ENCODE measurements at places on chromosomes 1 and 21. TPM values are rescaled to one million over a fixed set of nuclear protein-coding genes. Genes with fewer than 3 reads are reported as not detected.

The SLC44A3 gene
- not detected for polyA plus RNA-seq

The CLCA4 gene
- polyA plus RNA-seq: not detected

The F3 gene
- polyA plus RNA-seq: not detected

The TMEM61 gene
- polyA plus RNA-seq: not detected

The PGBD5 gene
- polyA plus RNA-seq: not detected

The MOB3C gene
- polyA plus RNA-seq: 6.8 TPM

The MYOC gene
- polyA plus RNA-seq: not detected

The GBP6 gene
- polyA plus RNA-seq: 0.17 TPM

The NCDN gene
- 8.9 TPM for polyA plus RNA-seq

DNA sequence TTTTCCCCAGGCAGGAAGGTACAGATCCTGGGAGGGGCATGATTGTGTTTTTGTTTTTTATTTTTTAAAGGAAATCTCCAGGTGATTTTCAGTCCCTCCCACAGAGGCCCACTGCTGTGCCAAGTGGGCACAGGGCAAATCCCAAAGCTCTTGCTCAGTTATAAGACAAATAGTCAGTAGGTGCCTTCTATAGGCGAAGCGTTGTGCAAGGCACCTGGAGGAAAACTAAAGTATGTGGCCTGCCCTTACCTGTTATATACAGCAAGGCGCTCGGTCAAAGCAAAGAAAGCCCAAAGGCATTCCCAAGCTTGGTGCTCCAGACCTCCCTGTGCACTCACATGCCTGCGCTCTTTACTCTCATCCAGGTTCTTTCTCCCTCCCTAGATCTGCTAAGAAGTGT, 81.0 kb downstream of the KCNJ15 start:
- no peak overlapping the region for H3K27ac ChIP-seq
- H3K4me1 ChIP-seq: no peaks in the 10 kb centered on the region
- peaks cover 2% of the 10 kb centered on the region for H3K27me3 ChIP-seq
- no peak overlapping the region for H3K4me3 ChIP-seq

- H3K27me3 ChIP-seq: peaks cover 2% of the 10 kb centered on the region
- H3K36me3 ChIP-seq: no peaks in the 10 kb centered on the region
- no peak overlapping the region for H3K4me3 ChIP-seq
Observed at GRCh38 chr1:76625886-76626678, 241.2 kb upstream of the ST6GALNAC5 start.

DNA sequence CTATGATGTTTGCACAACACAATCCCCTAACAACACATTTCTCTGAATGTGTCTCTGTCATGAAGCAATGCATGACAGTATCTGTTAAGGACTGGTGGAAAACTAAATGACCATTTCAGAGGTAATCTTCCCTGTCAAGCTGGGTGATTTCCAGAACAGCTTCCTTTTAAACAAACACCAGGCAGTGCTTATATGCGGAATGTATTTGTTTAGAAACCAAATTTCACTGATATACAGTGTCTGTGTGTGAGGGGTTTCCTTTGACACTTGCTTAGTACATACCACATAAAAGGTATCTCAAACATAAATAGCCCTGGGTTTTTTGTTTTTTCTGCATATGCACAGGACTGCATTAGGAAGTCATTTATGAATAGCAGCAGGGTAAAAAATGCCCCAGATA, 95.6 kb downstream of the TGFBR3 start:
- H3K4me3 ChIP-seq: peak overlapping the region; percentile 45
- H3K27me3 ChIP-seq: peaks cover 11% of the 10 kb centered on the region
- peaks cover 33% of the 10 kb centered on the region for H3K36me3 ChIP-seq
- H3K27ac ChIP-seq: peak overlapping the region; percentile 50
- no peak for DNase-seq
- H3K4me1 ChIP-seq: peaks cover 90% of the 10 kb centered on the region

GRCh38 chr1:119331190-119331515, 37.4 kb upstream of the HAO2 start:
- no peak overlapping the region for H3K4me3 ChIP-seq
- H3K27me3 ChIP-seq: no peaks in the 10 kb centered on the region
- no peaks in the 10 kb centered on the region for H3K36me3 ChIP-seq
- no peak for DNase-seq
- peaks cover 15% of the 10 kb centered on the region for H3K4me1 ChIP-seq

- no peak overlapping the region for H3K27ac ChIP-seq
- no peaks in the 10 kb centered on the region for H3K36me3 ChIP-seq
- H3K27me3 ChIP-seq: no peaks in the 10 kb centered on the region
- no peaks in the 10 kb centered on the region for H3K4me1 ChIP-seq
- DNase-seq: no peak
Observed at GRCh38 chr1:200751717-200752116, 13.0 kb downstream of the CAMSAP2 start.

DNA sequence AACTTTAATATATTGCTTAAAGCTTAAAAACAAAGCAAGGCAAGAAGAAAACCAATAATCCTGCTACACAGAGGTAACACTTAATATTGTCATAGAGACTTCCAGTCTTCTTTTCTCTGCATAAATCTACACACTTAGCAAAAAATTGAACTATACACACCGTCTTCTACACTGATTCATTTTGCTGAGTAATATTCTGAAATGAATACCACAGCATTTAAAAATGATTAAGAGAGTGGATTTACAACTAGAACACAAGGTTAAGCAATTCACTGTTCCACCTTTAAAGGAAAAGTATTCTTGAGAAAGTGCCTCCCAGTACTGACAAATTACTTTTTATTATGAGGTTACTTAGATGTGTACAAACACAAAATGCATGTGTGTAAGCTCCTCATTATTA, 22.2 kb upstream of the ITPKB start:
- H3K4me3 ChIP-seq: no peak overlapping the region
- peaks cover 4% of the 10 kb centered on the region for H3K27me3 ChIP-seq
- DNase-seq: no peak
- H3K27ac ChIP-seq: no peak overlapping the region
- H3K36me3 ChIP-seq: no peaks in the 10 kb centered on the region

DNA sequence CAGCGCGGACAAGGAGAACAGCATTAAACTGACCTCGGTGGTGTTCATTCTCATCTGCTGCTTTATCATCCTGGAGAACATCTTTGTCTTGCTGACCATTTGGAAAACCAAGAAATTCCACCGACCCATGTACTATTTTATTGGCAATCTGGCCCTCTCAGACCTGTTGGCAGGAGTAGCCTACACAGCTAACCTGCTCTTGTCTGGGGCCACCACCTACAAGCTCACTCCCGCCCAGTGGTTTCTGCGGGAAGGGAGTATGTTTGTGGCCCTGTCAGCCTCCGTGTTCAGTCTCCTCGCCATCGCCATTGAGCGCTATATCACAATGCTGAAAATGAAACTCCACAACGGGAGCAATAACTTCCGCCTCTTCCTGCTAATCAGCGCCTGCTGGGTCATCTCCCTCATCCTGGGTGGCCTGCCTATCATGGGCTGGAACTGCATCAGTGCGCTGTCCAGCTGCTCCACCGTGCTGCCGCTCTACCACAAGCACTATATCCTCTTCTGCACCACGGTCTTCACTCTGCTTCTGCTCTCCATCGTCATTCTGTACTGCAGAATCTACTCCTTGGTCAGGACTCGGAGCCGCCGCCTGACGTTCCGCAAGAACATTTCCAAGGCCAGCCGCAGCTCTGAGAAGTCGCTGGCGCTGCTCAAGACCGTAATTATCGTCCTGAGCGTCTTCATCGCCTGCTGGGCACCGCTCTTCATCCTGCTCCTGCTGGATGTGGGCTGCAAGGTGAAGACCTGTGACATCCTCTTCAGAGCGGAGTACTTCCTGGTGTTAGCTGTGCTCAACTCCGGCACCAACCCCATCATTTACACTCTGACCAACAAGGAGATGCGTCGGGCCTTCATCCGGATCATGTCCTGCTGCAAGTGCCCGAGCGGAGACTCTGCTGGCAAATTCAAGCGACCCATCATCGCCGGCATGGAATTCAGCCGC, 2.5 kb downstream of the S1PR1 start:
- peaks cover 81% of the 10 kb centered on the region for H3K4me1 ChIP-seq
- H3K36me3 ChIP-seq: peaks cover 47% of the 10 kb centered on the region
- H3K27me3 ChIP-seq: peaks cover 32% of the 10 kb centered on the region

DNA sequence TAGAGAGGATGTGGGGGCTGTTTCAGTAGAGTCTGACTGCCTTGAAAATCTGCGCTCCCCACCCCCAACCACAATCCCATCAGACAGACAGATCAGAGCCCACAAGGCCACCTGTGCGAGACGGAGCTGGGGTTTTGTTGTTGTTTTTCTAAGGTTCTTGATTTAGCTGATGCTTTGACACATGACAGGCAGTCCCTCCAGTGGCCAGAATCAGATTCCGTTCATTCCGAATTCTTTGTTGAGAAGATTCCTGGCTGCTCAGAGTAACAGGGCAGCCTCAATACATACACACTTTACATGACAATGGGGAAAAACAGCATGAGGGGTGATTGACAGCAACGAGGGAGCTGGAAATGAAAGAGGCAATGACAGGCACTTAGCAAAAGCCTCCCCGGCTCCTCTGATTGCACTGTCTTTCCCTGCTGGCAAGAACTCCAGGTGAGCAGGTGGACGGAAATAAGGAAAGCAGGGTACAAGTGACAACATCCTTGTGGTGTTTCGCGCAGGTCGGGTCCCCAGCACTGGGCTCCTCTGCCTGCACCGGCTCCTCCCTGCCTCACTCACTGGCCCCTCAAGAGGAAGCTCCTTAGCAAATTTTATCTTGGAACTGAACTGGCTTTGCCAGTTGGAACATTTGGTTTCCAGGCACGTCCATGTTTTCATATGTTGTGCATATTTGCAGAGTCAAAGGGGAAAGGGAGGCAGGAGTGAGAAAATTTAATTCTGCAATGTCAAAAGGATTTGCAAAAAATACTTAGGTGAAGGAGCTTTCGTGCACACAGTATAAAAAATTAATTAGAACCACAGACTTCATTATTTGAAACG, 148.7 kb downstream of the PGBD5 start:
- H3K36me3 ChIP-seq: peaks cover 7% of the 10 kb centered on the region
- no peaks in the 10 kb centered on the region for H3K27me3 ChIP-seq
- no peak for DNase-seq
- H3K4me1 ChIP-seq: peaks cover 34% of the 10 kb centered on the region
- no peak overlapping the region for H3K27ac ChIP-seq

GRCh38 chr1:13737398-13737797, 37.4 kb downstream of the PRDM2 start:
- H3K36me3 ChIP-seq: no peaks in the 10 kb centered on the region
- peak overlapping the region; percentile 67 for H3K27ac ChIP-seq
- no peak for DNase-seq
- peaks cover 2% of the 10 kb centered on the region for H3K27me3 ChIP-seq

DNA sequence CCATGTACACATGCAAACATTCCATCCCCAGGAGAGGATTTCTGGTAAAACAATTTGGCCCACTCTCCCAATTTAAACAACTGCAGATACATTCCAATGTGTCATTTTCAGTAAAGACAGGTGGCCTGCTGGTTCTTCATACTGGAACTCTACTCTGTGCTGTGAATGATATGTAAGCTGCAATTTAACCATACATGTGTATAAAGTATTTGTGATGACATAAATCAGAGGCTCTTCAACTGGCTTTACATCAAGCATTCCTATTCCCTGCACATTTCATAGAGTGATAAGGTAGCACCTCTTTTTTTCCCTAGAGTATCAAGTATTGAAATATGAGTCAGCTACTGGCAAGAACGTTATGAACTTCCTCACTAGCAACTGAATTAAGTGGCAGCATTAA, 649.5 kb upstream of the ADGRL2 start:
- H3K27me3 ChIP-seq: no peaks in the 10 kb centered on the region
- DNase-seq: no peak
- H3K4me1 ChIP-seq: no peaks in the 10 kb centered on the region
- H3K36me3 ChIP-seq: no peaks in the 10 kb centered on the region

- no peak overlapping the region for H3K27ac ChIP-seq
- no peak for DNase-seq
- H3K36me3 ChIP-seq: no peaks in the 10 kb centered on the region
- H3K27me3 ChIP-seq: peaks cover 2% of the 10 kb centered on the region
- H3K4me3 ChIP-seq: no peak overlapping the region
Observed at GRCh38 chr1:223319398-223319797, 44.6 kb downstream of the SUSD4 start.

DNA sequence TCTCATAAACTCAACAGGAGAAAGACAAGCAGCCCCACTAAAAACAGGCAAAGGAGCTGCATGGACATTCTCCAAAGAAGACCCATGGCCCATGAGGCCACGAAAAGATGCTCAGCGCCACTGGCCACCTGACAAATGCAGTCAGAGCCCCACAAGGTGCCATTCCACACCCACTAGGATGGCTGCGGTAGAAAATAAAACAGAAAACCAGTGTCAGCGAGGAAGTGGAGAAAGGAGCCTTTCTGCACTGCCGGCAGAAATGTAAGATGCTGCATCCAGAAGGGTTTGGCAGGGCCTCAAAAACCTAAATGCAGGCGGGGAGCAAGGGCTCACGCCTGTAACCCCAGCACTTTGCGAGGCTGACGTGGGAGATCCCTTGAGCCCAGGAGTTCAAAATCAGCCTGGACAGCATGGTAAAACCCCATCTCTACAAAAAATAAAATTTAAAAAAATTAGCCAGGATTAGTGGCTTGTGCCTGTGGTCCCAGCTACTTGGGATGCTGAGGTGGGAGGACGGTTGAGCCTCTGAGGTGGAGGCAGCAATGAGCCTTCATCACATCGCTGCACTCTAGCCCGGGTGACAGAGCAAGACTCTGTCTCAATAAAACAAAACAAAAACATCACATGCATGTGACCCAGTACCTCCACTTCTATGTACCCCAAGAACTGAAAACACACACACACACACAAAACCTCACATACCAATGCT, 4.2 kb downstream of the WNT9A start:
- H3K27ac ChIP-seq: no peak overlapping the region
- H3K4me1 ChIP-seq: peaks cover 8% of the 10 kb centered on the region
- no peak for DNase-seq
- H3K4me3 ChIP-seq: no peak overlapping the region
- H3K27me3 ChIP-seq: peaks cover 8% of the 10 kb centered on the region

- no peak overlapping the region for H3K27ac ChIP-seq
- no peaks in the 10 kb centered on the region for H3K27me3 ChIP-seq
- no peak for DNase-seq
- H3K4me1 ChIP-seq: no peaks in the 10 kb centered on the region
- no peak overlapping the region for H3K4me3 ChIP-seq
Observed at GRCh38 chr1:66013371-66013770, 220.7 kb downstream of the PDE4B start.

DNA sequence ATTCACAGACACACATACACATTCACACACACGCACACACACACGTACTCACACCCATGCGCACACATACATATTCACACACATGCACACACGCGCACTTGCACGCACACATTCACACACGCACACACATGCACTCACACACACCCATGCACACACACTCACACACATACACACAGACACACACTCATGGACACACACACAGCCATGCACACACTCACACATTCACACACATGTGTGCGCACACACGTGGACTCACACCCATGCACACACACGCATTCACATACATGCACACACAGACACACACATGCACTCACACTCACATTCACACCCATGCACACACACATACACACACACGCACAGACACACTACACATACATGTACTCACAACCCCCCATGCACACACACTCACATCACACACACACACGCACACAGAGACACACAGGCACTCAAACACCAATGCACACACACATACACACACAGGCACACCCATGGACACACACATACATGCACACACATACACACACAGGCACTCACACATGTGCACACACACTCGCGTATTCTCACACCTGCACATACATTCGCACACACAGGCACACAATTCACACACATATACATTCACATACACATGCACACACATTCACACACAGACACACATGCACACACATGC, 589.1 kb downstream of the PTPRU start:
- H3K36me3 ChIP-seq: no peaks in the 10 kb centered on the region
- H3K4me1 ChIP-seq: no peaks in the 10 kb centered on the region
- no peak for DNase-seq
- H3K4me3 ChIP-seq: no peak overlapping the region
- H3K27me3 ChIP-seq: no peaks in the 10 kb centered on the region

GRCh38 chr1:8481650-8482380, 163.9 kb downstream of the SLC45A1 start:
- H3K27me3 ChIP-seq: peaks cover 3% of the 10 kb centered on the region

Measured in immature natural killer cell (primary cell).